ENCODE measurements at places on chromosomes 2 and 18.

GRCh38 chr2:84888401-84889276, 7.8 kb upstream of the TRABD2A start:
- no peak for DNase-seq

GRCh38 chr2:219668316-219668715, 40.9 kb downstream of the SLC4A3 start:
- DNase-seq, result no peak

GRCh38 chr2:137968477-137969417, 4.5 kb downstream of the HNMT start:
- no peak for DNase-seq

DNA sequence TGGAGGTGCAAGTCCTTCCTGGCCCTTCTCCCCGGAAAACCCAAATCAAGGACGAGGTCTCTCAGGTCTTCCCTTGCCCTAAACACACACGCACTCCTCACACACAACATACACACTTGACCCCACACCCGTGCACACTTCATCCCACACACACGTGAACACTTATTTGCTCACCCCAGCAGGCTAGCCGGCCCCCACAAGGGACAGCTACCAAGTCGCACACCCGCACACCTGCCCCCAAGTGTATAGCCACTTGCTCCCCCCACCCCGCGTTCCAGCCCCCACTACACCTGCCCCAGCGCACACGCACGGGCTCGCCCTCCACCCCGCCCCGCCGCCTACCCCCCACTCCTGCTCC, 359 bp downstream of the TGFBRAP1 start:
- no peak for DNase-seq

DNA sequence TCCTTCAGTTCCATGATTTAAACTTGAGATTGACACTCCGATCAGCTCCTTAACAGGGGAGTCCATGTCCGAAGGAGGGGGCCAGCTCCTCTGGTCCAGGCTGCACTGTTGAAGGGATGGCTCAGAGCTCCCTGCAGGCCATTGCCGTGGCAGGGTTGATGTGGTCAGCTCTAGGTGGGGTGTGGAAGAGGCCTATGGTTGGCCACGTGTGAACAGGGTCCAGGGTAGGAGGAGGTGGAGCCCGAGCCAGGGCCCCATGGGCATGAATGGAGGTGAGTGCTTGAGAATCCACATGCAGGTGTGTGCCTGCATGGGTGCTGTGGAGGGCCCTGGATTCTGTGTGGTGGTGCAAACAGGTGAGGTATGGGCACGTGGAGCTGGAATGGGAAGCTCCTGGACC, 1.1 kb downstream of the SPEG start:
- DNase-seq, result no peak

- DNase-seq, result no peak
These were observed 10.7 kb upstream of the SPOPL start for GRCh38 chr2:138490673-138491494.

- DNase-seq, result no peak
These were observed 13.8 kb upstream of the FZD7 start for GRCh38 chr2:202019689-202020450.

GRCh38 chr2:383888-384287, 96.0 kb upstream of the ALKAL2 start:
- DNase-seq, result no peak

- DNase-seq, result no peak
These were observed 875 bp downstream of the C18orf63 start for GRCh38 chr18:74316257-74317170.

- no peak for DNase-seq
These were observed 58.1 kb upstream of the CTDP1 start for GRCh38 chr18:79621501-79621900.

- no peak for DNase-seq
These were observed 1.9 kb downstream of the PIEZO2 start for GRCh38 chr18:11147371-11147951.

DNA sequence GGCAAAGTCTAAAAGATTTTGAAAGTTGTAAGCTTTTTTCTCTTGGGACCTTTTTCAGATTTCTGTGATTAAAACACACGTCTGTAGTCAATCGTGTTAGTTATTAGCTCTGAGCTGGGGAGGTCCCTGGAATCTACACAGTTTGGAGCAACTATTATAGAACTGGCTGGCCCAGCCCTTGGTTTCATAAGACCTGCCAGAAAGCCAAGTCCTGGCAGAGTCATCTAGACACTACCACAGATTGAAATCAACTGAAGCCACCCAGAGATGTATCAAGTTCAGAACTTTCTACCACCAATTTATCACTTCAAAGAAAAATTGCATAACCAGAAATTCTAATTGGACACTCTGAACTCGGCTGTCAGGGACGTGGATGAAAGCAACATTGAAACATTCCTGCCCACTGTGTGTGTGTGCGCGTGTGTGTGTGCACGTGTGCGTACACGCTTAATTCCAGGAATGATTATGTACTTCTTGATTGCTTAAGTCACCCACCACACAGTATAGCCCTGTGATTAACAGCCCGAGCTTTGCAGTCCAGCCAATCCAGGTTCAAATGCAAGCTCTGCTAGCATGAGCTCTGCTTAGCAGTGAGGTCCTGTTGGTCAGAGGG, 126.3 kb downstream of the TPGS2 start:
- DNase-seq, result no peak

DNA sequence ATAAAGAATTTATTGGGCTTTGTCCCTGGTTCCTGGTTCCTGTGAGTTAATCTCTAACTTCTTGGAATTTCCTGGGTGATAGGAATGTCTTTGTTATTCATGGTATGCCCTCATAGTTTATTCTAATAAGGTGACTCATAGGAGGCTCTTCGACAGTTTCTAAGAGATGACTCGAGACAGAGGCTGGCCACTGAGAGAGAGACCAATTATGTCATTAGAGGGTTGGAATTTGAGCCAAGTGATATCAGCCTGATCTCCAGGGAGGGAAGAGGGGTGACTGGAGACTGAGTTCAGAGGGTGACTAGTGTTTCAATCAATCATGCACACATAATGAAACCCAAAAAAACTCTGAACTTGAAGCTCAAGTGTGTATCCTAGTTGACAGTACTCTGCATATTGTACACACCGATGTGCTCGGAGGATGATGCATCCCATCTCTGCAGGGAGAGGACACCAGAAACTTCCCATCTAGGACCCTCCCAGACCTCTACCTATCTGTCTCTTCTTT, 185.7 kb downstream of the MTCL1 start:
- no peak for DNase-seq

- peak; percentile 68 for DNase-seq
These were observed 361.5 kb upstream of the RAB12 start for GRCh38 chr18:8247700-8248099.

DNA sequence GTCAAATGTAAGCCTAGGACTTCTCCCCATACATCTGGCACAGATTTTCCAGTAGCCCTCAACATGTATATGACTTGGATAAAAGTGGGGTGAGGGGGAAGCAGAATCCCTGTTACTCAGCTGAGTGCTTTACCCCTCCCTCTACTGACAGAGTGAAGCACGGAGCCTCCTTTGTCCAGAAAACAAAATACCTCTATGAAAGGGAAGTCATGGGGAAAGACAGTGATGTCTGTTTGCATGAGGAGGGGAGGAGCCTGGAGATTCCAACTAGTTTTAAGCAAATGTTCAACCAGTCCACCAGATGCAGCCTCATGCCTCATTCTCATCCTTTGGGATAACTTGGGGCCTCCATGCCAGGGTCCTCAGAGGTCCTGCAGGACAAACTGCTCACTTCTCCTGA, 203.9 kb downstream of the SMAD2 start:
- no peak for DNase-seq

DNA sequence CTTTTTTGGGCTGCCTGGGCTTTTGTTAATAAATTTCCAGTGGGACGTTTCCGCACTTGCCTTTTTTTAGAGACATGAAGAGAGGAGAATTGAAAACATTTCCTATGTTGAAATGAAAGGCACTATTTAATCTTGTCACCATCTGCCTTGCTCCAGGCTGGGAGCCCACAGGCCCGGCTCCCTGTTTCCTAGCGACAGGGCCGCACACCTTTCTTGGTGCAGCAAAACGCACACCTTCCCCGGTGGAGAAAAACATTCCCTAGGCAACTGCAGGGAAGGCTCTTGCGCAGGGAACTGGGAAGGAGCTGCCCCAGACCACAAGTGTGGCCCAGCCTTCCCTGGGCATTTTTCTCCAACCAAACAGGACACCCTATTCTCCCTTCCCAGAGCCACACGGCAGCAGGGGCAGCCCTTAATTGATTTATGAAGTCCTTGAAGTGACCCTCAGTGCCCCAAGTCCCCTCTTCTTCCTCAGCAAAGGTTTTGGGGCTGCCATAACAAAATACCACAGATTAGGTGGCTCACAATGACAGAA, 132.9 kb upstream of the MSH6 start:
- DNase-seq, result no peak

DNA sequence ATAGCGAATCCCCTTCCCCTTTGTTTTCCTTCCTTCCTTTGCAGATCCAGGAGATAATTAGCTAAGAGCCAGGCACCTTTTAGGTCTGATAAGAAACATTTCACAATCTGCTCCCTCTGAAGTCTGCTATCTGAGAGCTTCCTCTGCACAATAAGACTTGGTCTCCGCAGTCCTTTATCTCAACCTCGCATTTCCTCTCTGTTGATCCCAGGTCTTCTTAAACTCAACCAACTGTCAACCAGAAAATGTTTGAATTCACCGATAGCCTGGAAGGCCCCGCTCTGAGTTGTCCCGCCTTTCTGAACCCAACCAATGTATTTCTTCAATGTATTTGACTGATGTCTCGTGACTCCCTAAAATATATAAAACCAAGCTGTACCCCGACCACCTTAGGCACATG, 78.4 kb upstream of the CTDP1 start:
- no peak for DNase-seq

DNA sequence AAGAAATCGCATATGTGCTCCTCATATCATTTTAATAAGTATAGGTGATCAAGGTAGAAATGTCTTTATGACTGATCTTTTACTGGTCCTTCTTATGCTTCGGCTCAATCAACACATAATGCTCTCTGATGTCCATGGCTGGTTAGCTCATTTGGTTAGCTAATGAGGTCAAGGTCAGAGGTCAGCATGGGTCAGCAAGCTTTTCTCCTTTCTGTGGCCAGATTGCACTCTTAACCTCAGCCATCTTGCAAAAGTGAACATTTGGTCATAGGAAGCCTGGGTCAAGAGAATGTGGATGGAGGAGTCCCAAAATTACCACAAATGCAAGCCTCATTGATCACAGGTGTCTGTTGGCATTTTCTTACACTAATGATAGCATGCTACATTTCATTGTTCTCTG, 35.4 kb upstream of the DARS1 start:
- no peak for DNase-seq

- DNase-seq, result no peak
These were observed 48.0 kb downstream of the ANTXR1 start for GRCh38 chr2:69060938-69061501.

DNA sequence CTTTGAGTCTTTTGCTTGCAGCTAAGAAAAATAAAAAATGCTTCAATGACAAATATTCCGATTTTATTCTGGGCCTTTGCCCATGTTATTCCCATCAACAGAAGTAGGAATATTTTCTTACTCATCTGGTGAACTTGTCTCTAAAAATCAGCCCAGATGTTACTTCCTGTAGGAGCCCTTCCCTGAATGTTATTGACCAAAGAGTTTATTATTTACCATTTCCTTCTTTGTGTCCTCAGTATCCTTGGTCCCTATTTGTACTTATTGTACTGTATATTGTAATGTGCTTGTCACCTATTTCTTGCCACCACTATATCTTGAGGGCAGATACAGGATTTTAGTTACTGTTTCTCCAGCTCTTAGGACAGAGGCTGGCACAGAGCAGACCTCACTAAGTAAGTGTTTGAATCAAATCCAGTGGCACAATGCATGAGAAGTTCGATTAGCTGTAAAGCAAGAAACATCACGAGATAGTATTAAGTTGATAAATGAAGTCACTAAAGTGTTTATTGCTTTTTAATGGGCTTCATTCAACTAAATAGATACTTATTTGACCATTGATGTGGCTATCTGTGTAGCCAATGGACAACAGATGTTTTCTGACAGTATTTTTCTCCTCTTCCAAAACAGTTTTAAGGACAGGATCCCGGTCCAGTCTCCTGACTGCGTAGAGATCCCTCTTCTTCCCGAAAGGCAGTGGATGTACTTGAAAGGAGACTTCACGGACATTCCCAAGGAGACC, 109.1 kb downstream of the DDX1 start:
- DNase-seq, result no peak

DNA sequence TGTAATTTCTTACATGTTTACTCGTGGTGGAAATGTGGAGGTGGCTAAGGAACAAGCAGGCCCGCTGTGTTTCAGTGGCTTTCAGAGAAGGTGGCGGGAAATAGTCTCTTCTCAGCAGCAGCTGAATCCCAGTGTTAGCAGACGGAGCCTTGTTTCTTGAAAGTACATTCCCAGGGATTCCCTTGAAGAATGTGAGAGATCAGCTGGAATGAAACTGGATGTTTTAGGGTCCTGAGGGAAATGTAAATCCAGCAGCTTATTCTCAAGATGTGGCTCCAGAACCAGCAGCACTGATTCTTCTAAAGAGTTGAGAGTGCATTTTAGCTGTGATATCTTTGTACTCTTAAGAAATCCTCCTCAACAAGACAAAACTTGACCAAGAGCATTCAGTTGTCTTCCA, 59.1 kb downstream of the CDC42EP3 start:
- no peak for DNase-seq

DNA sequence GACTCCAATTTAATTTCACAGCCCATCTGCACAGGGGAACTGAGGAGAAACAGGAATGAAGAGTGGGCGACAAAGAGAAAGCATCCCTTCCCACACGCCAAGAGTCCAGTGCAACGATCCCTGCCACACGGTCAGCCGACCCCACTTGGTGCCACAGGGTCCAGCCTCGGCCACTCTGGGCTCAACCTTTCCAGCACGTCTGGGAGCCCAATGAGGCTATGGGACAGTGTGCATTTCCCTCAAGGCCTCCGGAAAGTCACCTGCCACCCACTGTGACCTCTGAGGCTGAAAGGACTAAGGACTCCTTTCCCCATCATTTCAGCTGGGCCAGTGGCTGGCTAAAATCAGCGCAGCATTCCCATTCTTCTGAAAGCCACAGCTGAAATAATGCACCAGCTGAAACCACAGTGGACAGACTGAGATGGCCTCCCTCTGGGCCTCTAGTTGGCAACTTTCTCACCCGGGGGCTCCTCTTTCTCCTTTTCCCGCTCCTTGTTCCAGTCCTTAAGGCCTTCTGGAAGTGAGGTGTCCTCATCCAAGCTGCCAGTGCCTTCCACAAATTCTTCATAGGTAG, 21.2 kb downstream of the TUBB6 start:
- DNase-seq, result no peak

DNA sequence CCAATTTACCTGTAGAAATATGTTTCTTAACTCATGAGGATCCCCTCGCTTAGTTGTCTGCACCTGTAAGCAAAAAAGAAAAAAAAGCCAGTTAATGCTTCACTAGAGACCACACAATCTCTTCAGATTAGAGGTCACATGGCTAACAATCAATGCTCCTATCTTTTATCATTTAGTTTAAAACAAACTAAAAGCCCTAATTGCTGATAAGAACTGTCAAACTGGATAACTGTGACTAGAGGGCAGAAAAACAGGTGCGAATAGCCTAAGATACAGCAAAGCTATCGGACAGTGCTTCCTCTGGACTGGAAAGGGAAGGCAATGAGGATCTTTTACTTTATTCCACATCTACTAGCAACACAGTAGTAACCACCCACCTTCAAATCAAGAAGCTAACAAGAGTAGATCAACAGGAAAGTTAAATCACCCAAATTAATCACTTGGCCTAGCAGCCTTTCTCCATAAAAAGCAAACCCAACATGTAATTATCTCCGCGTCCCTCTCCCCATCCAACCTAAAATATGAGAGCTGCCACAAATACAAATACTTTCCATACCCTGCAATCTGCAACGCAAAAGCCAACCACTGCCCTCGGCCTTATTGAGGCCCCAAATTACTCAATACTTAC, 734 bp downstream of the SLC25A12 start:
- DNase-seq, result no peak
